Motor neuron (in vitro differentiated cells): ENCODE measurements at places on chromosomes 7 and 10.

GRCh38 chr10:77533887-77534278 lies 103.7 kb downstream of the KCNMA1 start:
- no peak for ATAC-seq

- no peak for ATAC-seq
Observed at GRCh38 chr7:46993396-46993795, 588.5 kb downstream of the TNS3 start.

DNA sequence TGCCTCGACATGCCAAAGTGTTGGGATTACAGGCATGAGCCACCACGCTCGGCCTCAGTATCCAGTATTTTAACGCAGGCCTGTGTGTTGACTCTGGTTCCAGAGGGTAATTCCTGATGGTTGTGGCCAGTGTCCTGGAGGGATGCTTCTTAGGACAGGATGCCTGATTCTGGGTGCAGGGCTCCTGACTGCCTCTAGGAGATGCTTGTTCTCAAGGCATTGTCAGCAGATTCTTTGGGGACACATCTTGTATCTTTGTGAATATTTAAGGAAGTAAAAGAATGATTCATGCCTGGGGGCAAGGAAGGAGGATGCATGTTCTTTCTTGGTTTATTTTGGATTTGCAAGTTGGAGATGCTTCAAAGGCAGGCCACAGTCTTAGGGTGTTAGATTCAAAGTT lies 2.2 kb downstream of the ZDHHC4 start:
- peak; percentile 52 for ATAC-seq

GRCh38 chr7:106177300-106177690 lies 65.2 kb upstream of the SYPL1 start:
- ATAC-seq = no peak

DNA sequence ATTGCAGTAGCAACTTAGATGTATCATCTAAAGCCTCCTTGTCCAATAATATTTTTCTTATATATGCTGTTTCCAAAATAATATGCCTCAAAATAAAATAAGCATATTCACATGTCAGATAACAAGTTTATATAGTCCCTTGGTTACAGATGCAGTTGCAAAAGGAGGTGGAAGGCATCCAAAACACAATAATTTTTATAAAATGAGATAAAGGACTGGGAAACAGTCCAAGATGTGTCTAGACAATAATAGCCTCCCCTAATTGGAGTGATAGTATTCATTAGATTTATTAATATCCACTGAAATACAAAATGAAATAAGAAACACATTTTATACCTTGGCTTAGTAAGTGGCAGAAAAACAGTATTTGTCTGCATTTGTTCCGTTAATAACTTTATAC lies 30.3 kb downstream of the BCAP29 start:
- no peak for ATAC-seq

GRCh38 chr7:17624379-17624778 lies 315.9 kb downstream of the SNX13 start:
- ATAC-seq = no peak

DNA sequence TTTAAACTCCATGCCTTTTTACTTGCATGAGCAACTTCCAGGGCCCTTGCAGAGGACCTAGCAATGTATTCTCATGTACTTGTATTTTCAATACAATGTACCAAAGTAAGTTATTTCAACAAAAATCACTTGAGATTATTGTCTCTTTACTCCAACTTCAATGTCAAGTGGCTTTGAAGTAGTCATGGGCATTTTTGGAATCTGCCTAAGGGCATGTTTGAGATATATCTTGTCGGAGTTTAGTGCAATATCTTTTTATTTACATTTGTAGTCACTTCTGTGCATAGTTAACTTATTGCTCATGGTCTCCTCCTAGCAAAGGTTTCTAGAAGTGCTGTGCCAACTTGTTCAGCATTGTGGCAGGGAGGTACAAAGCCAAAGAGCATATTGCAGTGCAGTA lies 508.7 kb upstream of the SEMA3D start:
- no peak for ATAC-seq

GRCh38 chr10:34408956-34409355 lies 406.1 kb downstream of the PARD3 start:
- ATAC-seq = no peak

GRCh38 chr7:28075674-28076358 lies 104.8 kb downstream of the JAZF1 start:
- no peak for ATAC-seq

DNA sequence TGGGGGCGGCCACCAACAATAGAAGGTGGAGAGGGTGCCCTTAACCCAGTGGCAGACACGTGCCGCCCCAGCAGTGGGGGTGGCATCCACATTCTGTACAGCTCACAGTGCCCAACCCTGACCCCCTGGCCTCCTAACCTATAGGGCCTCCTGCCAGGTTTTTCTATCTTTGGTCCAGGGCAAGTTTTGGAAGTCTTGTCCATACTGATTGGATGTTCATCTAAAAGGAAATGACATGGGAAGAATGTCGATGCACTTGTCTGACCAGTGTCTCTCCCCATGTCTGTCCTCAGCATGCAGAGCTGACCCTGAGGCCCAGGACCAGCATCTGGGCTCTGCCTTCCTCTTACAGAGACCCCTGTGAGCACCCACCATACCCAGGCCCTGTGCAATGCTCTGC lies 32.3 kb upstream of the ANTXRL start:
- ATAC-seq = no peak

- peak; percentile 25 for ATAC-seq
Observed at GRCh38 chr7:7157887-7158271, 24.5 kb upstream of the C1GALT1 start.

DNA sequence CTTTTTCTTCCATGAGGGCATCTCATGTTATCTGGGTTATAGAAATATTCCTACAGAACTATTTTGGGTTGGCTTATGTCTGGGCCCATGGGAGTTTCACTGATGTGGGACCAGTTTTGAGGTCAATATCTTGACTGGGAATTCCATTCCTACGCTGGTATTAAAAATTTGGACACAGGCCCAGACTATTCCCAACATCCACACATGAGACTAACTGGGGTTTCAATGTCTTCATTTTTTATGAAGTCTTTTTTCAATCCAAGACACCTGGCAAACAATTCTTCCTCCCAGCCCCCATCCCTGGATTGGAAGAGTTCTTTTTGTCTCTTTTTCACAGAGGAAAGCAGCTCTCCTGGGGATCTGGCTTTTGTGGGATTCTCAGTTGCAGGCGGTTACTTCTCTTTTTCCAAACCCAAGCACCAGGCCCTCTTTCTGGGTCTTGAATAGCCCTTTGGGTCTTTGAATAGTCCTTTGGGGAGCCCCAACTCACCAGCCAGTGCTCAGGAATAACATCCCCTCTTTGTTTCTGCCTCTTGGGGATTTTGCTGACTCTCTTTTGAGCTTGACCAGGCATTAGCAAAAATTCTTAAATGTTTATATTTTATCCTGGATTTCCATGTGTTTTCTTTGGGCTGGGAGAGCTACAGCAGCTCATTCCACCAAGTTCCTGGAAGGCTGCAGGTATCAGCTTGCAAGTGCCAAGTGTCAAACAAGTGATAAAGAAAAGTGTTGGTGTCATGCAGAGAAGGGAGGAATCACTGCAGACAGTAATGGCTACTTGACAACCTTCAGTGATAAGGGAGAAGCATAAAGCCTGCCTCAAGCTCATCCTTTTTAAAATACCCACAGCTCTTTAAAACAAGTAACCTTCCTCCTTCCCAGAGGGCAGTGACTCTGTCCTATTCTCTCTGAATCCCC lies 234.3 kb downstream of the ADAM12 start:
- no peak for ATAC-seq

- no peak for ATAC-seq
Observed at GRCh38 chr10:117674646-117675045, 132.1 kb downstream of the EMX2 start.

GRCh38 chr7:131889572-131890150 lies 333.2 kb upstream of the PODXL start:
- no peak for ATAC-seq

DNA sequence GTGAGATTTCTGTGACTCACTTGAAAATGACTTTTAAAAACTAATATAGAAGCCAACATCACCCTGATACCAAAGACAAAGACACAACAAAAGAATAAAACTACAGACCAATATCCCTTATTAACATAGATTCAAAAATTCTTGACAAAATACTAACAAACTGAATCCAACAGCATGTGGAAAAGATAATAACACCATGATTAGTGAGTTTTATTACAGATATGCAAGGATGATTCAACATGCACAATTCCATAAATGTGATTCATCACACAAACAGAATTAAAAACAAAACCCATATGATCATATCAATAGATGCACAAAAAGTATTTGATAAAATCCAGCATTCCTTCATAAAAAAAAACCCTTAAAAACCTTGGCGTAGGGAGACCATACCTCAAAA lies 6.5 kb downstream of the MGAM start:
- no peak for ATAC-seq

DNA sequence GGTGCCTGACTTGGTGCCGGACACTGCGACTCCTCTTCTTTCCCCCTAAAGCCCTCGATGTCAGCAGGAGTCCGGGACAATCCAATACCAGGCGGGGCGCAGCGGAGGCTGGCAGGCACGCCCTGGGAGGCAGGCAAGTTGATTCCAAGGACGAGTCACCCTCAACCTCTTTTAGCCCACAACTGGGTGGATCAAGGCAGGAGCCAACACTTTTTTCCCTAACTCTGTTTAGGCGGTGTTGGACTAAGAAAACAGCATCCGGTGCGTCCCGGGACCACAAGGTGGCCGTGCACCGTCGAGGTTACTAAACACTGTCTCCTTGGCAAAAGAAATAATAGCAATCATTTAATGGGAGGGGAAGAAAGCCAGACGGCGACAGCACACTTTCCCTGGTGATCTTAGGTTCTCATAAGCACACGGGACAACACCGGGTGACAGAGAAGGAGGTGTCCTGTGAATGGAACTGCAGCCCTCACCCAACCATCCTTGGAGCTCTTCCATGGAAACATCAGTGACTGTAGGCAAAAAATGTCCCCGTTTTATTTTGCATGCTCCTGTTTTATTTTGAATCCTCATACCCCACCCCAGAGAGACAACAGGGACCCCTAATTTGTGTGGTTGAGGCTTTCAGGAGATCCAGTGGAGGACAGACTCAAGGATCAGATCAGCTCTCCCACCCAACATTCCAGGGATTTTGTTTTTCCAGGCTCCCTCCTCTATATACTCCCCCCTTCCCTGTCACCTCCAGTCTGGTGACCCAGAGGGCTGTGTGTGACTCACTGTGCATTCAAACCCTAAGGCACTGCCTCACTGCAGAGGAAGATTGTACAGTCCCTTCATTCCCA lies 1.3 kb upstream of the CALCR start:
- peak; percentile 5 for ATAC-seq

GRCh38 chr7:8200717-8201116 lies 61.2 kb downstream of the ICA1 start:
- ATAC-seq = no peak

DNA sequence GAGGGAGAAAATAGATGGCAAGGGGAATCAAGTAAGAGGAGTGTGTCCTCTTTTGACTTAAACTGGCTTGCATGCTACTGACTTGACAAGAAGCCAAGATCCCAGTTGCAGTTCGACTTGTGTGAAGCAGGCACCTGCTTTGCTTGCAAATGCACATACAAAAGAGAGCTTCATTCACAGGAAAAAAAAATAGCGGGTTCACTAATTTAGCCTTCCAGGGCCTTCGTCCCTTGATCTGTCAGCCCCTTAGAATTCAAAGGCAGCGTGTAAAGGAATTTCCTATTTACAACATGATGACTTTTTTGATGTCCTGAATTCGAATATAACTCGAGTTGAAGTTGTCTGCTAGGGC lies 192.1 kb downstream of the CELF2 start:
- ATAC-seq = no peak

DNA sequence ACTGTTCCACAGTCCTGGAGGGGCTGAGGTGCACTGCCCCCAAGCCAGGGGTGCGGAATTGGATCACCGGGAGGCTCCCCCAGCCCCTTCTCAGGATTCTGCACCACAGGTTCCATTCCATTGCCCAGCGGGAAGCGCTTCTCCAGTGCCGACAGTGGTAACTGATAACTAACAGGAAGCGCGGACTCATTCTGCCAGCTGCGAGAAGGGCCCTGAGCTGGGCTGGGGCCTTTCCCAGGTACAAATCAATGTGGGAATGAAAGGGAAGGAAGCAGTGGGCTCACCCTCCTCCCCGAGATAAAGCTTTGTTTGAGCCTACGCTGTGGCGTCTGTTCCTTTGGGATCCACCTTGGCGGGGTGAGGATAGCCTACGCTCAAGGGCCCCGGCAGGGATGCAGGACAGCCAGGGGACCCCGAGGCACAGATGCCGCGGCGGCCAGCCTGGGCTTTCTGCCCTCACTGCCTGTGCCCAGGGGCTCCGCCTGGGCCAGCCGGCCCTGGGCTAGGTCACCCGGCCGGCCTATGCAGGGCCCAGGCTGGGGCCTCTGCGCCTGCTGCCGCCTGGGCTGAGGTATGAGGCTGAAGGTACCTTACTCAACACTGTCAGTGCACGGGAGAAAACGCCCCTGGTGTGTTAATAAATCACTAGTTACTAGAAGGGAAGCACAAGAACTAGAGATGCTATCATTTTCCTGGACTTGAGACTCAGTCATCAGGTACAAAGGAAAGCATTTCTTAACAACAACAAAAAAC lies 39.4 kb downstream of the EN2 start:
- no peak for ATAC-seq

GRCh38 chr10:78620985-78621799 lies 447.6 kb upstream of the ZMIZ1 start:
- ATAC-seq = no peak

GRCh38 chr7:24630596-24630995 lies 57.3 kb downstream of the PALS2 start:
- no peak for ATAC-seq

GRCh38 chr10:73763343-73763742 lies 18.5 kb upstream of the CHCHD1 start:
- ATAC-seq = no peak

- ATAC-seq = no peak
Observed at GRCh38 chr10:27391916-27392315, 112.2 kb upstream of the RAB18 start.

DNA sequence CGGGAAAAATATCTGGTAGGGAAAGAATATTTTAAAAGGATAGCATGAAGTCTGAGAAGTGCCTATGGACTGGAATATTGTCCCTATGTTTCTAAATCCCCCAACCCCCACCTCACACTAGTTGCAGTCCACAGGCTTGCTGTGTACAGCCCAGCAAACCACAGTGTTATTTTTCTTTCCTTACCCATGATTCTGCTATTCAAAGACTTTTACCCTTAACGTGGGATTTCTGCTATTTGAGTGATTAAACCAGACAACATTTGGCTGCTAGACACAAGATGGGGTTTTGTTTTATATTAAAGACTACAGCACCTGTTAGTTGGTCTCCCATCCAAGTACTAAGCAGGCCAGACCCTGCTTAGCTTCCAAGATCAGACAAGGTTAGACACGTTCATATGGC lies 120.5 kb upstream of the MYO3A start:
- no peak for ATAC-seq

GRCh38 chr7:422191-422885 lies 97.3 kb downstream of the PDGFA start:
- no peak for ATAC-seq
